ENCODE measurements at places on chromosomes 5 and 9.

DNA sequence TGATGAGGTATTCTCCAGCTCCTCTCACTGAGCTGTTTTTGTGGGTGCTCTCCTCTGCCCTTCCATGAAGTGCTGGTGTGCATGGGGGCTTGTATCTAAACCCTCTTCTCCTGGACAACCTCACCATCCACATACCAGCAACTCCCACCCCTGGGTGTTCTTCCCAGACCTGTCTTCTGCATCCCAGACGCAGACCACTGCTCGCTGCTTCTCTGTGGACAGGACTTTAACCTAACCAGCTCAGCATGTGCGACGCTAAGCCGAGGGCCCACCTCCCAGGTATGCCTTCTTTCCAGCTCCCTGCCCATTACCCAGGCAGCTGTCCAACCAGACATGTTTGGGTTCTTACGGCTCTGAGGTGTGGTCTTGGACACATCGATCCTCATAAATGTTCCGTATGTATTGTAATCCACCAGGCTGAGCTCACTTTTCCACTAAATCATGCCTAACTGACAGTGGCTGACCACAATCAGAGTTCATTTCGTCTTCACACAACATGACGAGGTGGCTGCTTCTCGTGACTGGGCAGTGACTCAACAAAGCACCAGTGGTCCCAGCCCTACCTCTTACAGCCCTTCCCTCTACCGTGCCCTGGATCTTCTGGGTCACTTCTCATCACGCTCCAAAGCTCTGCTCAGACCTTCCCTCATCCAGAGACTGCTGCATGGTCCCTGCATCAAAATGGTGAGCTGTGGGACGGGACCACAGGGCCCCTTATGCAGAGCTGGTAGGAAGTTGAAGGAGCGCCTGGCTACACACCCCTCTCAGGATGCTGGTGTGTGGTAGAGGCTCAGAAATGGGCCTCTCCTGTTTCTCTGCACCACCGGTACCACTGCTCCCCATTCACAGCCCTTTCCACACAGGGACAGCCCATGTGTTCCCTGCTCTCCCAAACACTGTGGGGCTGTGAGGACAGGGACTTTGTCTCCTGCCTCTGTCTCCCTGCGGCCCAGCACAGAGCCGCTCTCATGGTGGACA lies 9.6 kb upstream of the PTGES2 start:
- peak; percentile 31 for DNase-seq

- DNase-seq = peak; percentile 64
Observed at GRCh38 chr9:137294091-137294680, 7.9 kb downstream of the NRARP start.

GRCh38 chr9:94812343-94812742 lies 85.8 kb downstream of the AOPEP start:
- peak; percentile 76 for DNase-seq

DNA sequence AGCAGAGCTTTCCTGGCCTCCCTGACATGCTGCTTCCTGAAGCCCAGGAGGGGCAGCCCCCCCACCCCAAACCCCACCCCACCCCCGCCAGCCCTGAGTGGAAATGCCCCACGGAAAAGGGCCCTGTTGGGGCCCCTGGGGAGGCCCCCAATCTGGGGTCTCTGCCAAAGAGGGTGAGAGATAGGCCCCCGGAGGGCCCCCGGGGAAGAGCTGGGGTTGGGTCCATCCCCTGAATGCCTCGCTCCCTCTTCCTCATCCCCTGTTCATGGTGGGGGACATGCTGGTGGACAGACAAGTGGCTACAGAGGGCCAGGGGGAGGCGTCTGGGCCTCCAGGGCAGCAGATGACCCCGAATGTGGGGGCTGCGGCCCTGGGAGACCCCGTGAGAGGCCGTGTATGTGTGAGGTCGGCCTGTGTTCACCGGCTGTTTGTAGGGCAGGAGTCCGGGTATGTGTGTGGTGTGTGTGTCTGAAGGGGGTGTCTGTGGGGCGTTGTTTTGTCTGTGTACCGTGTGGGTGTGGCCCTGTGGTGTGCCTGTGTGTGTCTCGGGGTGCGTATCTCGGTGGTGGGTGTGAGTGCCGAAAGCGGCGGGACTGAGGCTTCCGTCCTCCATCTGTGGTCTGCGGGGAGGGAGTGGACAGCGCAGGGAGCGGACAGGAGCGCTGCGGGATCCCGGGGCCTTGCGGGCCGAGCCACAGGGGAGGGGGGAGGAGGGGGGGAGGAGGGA lies 11.3 kb downstream of the C9orf50 start:
- peak; percentile 41 for DNase-seq

DNA sequence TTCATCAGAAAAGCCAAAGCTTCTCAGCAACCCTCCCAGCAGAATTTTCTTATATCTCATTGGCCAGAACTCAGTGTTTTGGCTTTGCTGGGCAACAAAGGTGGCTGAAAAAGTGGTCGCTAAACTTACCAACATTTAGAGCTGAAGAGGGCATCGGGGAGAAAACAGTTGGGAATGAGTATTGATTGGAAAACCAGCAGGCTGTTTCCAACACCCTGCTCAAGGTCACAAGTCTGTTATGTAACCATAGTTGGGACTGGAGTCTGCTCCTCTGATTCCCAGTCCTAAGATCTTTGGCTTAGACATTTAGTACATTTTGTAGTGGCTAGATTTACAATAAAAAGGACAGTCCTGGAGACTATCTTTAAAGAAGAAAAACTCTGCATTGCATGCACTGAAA lies 17.1 kb downstream of the IL12B start:
- no peak for DNase-seq

Data from cardiac fibroblast (primary cell).